Ascending aorta (tissue), 2 donors: ENCODE measurements at places on chromosomes 16 and 17.

DNA sequence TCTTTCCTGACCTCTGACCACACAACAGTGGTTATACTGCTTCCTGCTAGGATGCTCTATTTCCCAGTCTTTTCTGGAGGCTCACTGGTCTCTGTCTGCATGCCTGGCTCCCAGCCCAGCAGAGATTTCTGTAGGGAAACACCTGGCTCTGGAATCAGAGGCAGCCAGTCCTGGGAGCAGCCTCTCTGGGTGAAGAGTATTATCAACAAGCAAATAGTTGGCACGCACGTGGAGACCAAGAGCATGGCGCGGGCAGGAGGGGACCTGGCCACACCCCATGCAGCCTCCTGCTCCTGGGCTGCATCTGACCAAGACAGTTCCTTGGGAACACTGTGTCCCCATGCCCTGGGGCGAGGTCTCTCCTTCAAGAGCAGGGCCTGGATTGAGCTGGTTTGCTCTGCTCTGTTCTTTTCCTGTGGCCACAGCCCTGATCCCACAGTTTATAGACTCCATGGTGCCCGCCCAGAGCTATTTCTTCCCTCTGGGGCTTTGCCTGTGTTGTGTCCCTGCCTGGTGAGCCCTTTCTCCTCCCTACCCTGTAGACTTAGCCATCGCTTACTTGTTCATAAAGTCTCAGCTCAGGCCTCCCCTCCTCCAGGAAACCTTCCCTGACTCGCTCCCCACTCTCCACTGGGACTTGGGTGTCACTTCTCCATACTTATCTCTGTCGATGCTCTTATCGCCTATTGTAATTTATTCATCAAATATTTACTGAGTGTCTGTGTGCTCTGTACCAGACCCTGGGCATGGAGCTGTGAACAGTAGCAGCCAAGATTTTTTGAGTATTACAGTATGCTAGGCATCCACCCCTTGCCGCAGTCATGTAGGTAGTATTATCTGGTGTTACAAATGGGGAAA, 60.6 kb downstream of the SCNN1B start:
- DNase-seq: no peak

GRCh38 chr17:48546924-48547807, 2.3 kb upstream of the HOXB2 start:
- DNase-seq: no peak

- no peak for DNase-seq
These were observed 7.1 kb upstream of the TMC5 start for GRCh38 chr16:19410435-19411171.

DNA sequence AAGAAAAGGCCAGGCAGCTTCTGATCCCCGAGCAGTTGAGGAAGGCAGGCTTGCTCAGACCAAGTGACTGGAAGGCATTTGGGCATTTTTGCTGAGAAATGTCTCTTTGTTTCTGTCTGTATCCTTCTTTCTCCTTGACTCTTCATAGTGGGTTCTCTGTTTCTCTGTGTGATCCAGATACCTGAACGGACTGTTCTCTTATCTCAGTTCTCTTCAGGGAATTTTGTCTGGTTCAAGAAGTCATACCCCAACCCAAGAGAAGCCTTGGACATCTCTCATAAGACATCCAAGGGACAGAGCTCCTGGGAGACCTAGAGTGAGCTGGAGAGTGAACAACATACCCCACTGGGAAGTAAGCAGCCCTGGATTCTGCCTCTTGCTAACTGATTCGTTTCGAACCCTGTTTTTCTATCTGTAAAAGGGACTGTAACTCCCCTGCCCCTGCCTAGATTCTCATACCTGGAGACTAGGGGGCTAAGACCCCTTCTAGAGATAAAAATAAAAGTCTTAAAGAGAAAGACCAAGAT, 541 bp downstream of the CCL3 start:
- no peak for DNase-seq

GRCh38 chr16:19142939-19143598, 25.0 kb upstream of the SYT17 start:
- no peak for DNase-seq

GRCh38 chr16:4053301-4053845, 62.9 kb downstream of the ADCY9 start:
- peak; percentile 27 for DNase-seq

- no peak for DNase-seq
These were observed 87.8 kb upstream of the NOL11 start for GRCh38 chr17:67629971-67630320.

- no peak for DNase-seq
These were observed 5.0 kb downstream of the SLC5A2 start for GRCh38 chr16:31487720-31488467.

DNA sequence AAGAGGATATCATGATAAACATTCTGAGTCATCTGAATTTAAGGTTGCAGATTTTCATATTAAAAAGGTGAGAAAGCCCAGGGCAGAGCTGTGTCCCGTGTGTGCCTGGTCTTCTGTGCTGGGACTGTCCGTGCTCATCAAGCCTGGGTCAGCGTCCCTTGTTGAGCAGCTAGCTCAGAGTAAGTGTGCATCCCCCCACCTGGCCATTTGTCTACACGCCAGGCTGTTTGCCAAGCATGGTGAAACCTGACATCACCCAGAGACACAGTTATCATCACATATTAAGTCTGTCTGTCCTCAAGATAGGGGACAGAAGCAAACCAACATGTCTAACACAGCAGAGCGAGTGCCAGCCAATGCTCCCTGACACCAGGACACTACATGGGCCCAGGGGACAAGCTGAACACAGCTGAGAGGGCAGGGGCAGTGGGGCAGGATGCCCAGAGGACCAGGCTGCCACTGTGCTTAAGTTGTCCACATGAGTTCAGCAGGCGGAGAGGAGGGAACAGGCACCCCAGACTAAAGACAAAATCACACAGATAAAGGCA, 57.9 kb upstream of the CNEP1R1 start:
- no peak for DNase-seq

- DNase-seq: no peak
These were observed 2.4 kb downstream of the EFNB3 start for GRCh38 chr17:7707446-7707845.

DNA sequence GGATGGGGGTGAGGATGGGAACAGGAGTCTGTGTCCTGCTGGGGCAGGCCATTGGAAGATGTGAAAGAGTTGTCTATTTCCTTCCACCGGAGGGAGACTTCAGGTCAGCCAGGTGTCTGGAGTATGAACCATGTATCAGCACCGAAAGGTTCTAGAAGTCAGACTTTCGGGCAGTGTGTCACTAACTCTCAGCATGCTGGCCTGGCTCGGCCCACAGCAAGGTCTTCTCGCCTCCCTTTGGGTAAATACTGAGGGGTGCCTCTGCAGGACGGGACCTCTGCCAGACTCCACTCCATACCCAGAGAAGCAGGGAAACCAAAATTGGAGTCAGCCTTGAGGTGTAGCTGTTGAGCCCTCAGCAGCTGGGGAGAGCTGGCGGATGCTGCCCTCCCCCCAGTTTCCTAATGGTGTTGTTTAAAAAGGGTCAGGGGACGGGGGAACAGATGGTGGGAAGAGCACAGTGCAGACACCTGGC, 507 bp downstream of the CIITA start:
- DNase-seq: no peak

DNA sequence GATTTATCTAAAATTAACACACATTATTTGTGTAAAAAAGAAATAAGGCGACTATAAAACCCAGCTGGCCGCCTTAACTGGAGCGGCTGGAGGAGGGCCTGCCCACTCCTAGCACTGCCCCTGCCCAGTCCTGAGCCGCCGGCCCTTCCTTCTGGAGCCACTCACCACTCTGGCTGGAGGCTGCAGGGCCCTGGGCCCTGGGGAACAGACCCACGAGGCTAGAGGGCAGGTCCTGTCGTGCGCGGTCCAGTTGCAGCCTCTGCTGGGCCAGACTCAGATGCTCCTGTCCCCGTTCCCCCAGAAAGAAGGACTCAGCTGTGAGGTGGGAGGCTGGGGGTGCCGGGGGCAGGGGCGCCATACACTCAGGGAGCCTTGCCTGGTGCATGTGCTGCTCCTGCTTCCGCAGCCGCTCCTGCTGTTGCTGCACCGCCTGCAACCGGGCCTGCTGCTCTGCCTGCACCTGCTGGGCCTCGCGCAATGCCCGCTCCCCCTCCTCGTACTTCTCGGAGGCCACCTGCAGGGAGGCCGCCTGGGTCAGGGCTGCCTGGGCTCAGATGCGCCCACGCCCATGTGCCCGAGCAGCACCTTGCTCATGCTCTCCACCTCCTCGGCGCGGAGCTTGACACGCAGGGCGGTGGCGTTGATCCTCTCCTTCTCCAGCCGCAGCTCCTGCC, 9.0 kb upstream of the MRPL38 start:
- no peak for DNase-seq

DNA sequence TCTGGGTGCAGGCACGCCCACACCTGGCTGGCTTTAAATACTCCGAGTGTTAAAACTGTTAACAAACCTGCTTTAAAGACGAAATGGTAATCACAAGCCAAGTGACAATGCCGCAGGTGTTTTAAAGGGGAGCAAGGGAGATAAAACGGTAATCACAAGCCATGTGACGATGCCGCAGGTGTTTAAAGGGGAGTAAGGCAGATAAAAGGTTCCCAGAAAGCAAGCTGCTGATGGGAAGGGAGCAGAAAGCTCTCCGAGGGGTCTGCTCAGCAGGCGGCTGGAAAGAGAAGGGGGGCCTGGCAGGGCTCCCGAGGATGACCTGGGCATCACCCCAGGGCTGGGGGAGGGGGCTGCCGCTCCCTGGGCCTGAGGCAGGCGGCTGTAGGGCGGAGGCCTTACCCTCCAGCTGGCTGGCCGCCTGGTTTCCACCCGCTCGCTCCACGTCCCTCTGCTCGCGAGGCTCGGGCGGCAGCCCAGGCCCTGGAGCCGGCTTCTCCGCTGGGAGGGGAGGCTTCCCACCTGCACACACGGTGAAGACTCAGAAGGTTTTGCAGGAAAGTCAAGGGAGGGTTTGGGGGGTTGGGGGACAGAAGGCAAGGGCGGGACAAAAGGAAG, 12.1 kb downstream of the NDUFAF8 start:
- no peak for DNase-seq

- no peak for DNase-seq
These were observed 215.4 kb downstream of the SOX9 start for GRCh38 chr17:72336026-72336803.

- DNase-seq: no peak
These were observed 29.0 kb downstream of the GLG1 start for GRCh38 chr16:74577882-74578366.

- DNase-seq: no peak
These were observed 25.9 kb upstream of the SPATA32 start for GRCh38 chr17:45287526-45288500.

DNA sequence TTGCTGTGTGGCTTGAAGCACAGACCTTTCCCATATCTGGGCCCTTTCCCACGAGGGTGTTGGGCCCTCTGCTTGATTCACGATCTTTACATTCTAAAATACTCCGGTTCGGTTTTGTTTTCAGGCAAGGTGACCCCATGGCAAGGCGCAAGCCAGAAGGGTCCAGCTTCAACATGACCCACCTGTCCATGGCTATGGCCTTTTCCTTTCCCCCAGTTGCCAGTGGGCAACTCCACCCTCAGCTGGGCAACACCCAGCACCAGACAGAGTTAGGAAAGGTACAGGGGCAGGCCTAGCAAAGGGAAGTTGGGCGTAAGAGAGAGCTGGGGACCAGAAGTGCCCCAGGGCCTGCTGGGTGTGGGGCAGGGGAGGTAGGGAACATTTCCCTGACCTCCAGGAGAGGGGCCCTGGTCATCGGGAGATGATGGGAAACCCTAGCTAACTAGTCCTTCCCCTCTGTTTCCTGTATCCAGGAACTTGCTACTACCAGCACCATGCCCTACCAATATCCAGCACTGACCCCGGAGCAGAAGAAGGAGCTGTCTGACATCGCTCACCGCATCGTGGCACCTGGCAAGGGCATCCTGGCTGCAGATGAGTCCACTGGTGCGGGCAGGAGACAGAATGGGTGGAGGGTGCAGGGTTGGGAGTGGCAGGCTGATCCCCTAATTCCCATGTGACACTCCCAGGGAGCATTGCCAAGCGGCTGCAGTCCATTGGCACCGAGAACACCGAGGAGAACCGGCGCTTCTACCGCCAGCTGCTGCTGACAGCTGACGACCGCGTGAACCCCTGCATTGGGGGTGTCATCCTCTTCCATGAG, 1.4 kb downstream of the ALDOA start:
- no peak for DNase-seq

- DNase-seq: no peak
These were observed 32.5 kb downstream of the IKZF3 start for GRCh38 chr17:39831588-39831987.

GRCh38 chr17:31918701-31919128, 17.2 kb upstream of the UTP6 start:
- DNase-seq: no peak
